Activated naive CD8-positive, alpha-beta T cell treated with anti-CD3 and anti-CD28 coated beads, Interleukin-2, amount 10 ng/mL, durations not matched to agents 7 days and 5 days (primary cell): ENCODE measurements at places on chromosomes 5 and 9. TPM values are rescaled to one million over a fixed set of nuclear protein-coding genes. Genes with fewer than 3 reads are reported as not detected.

RETREG1 gene
- 59.8 TPM for total RNA-seq

SLC1A1 gene
- total RNA-seq = not detected

DNA sequence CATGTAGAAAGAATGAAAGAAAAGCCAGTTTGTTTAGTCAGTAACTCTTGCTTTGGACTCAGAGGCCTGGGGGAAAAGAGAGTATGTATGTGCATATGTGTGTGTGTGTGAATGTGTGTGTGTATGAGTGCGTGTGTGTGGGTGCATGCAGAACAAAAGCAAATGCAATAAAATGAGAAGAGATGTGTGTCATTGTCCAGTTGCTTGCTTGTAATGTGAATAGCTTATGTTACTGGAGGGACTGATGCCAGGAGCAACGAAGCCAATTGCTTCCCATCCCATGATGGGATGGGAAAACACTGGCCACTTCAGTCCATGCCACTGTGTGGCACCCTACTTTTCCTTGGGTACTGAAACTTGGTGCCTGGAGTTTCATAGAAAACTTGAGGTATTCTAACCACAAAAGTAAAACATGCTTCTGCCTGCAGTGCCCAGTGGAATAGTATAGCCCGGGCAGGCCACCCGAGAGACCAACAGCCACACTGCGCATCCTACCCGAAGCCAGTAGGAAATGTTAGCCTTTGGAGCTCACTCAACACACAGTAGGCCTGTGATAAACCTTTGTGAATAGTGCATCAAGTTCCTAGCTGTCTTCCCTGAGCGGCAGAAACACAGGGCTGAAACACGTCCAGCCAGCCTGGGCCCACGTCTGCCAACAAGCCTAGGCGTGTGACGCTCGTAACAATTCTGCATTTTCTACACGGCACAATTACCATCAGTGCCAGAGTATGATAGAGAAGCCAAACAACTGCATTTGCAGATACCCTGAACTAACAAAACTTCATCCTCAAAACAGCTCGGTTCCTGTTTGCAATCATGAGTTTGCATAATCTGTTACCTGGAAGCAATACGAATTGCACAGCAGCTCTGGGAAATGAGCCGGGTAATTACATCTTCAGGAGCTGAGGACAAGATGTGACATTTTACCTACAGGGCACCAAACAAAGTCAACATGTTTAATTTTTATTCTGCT, 198.1 kb downstream of the SYK start:
- no peak for DNase-seq

- no peak for DNase-seq
Measured at GRCh38 chr5:123628860-123629544, 117.0 kb downstream of the CSNK1G3 start.

- no peak for DNase-seq
Measured at GRCh38 chr5:136418301-136418700, 53.0 kb upstream of the TRPC7 start.

LHX3 gene
- total RNA-seq = not detected

GRCh38 chr5:159453209-159453608, 122.9 kb upstream of the IL12B start:
- DNase-seq = no peak

DNA sequence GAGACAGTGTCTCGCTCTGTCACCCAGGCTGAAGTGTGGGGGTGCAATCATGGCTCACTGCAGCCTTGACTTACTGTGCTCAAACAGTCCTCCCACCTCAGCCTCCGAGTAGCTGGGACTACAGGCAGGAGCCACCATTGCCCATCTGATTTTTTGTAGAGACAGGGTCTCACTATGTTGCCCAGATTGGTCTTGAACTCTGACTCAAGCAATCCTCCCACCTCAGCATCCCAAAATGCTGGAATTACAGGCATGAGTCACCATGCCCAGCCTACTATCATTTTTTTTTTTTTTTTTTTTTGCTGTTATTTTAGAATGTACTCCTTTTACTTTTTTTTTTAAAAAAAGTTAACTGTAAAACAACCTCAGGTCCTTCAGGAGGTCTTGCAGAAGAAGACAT, 449.0 kb downstream of the CCDC171 start:
- DNase-seq = no peak
